Stimulated activated CD4-positive, alpha-beta T cell treated with anti-CD3 and anti-CD28 coated beads, Interleukin-12 subunit alpha, Interleukin-12 subunit beta, amount 100 ng/mL, for 4 hours (primary cell): ENCODE measurements at places on chromosomes 3 and 15.
A peak's percentile ranks its signal among the peaks of the same experiment; 100 is the strongest.

DNA sequence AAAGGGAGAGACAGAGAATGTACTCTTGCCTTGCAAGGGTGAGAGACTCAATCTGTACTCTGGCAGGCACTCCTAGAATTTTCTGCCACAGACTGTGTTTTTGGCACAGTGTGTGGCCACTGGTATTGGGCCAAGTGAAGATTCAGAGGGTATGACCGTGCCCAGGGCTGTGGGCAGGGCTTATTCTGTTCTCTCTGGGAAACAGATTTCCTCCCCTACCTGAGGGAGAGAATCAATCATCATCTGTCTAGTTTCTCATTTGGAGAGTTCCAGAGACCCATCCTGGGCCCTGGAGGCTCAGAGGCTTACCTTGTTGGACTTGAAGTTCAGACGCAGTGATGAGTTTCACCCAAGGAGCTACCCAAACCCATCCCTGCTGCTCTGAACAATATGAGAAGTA, 28.2 kb downstream of the CSTA start:
- no peak for DNase-seq

- no peak for DNase-seq
Measured at GRCh38 chr15:69042531-69042930, 28.0 kb downstream of the NOX5 start.

GRCh38 chr15:69661446-69661845, 208.8 kb downstream of the RPLP1 start:
- no peak for DNase-seq

DNA sequence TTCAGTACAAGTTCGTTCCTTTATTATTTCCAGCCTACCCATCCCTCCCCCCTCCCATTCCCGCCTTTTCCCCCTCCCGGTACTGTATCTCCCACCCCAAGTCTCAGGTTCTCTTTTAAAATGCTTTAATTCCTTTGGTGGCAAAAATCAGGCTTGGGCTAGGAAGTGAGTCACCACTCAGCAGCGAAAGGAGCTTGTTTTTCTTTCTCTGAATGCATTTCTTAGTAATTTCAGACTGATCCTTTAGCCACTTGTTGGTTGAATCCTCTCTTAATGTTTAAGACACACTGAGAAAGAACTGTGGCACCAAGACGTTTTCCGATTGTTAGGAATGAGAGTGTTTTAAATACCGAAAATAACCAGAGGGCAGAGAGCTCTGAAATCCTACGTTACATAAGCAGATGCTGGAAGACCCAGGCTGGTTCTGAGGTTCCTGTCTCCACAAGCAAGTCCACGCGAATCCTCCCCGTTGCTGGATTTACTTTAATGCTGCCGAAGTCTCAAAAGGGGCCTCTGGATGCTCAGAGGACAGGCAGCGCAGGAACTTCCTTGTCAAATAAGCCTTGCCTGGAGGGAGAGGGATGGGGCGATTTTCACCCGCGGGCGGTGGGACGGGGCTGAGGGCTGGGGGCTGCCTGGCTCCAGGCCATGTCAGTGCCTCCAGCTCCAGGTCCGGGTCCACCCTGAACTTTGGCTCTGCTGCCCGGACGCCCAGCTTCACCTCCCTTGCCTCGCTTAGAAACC, 854 bp upstream of the COL8A1 start:
- DNase-seq: no peak

GRCh38 chr3:89586676-89587075, 479.3 kb downstream of the EPHA3 start:
- no peak for DNase-seq

DNA sequence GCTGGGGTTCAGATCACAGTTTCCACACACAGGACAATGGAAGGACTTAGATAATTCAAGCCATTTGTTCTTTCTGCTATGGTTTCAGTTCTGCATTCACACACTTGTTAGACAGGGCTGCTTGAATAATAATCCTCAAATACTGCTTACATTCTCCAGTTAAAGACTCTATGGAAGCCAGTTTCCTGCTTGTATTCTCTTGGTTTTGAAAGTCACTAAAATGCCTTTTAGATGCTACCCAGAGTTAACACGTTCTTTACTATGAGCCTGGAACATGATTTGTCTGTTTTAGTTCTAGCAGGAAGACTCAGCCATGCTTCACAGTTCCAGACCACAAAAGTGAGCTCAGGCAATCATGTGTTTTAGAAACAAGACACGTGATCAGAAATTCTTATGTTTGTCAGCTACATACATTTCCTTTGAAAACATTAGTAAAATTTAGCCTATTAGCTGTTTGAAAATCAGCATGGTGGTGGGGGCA, 152.4 kb downstream of the LEKR1 start:
- DNase-seq: no peak

GRCh38 chr15:70857562-70858285, 3.8 kb upstream of the LARP6 start:
- no peak for DNase-seq

GRCh38 chr3:119831941-119832371, 50.1 kb downstream of the NR1I2 start:
- no peak for DNase-seq

- no peak for DNase-seq
Measured at GRCh38 chr3:188154809-188155574, 1.0 kb downstream of the LPP start.

- DNase-seq: no peak
Measured at GRCh38 chr3:46660003-46660402, 33.5 kb downstream of the ALS2CL start.

DNA sequence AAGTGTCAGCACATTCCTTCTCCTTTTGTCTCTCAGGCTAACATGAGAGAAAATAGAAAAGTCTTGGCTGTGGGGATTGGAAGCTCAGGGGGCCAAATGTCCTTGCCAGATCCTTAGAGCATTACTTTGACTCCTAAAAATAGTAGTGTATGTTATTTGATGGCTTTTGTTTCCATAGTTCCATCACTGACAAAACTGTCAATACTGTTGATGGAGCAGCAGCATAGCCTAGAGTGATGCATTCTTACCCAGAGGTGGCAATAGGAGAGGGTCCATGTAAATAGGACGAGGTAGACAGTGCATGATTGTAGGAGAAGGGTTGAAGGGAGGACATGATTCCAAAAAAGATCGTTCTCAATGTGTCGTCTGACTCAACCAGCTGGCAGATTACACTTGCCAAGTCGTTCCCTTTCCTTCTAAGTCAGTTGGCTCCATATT, 282.7 kb upstream of the TPRG1 start:
- DNase-seq: no peak

DNA sequence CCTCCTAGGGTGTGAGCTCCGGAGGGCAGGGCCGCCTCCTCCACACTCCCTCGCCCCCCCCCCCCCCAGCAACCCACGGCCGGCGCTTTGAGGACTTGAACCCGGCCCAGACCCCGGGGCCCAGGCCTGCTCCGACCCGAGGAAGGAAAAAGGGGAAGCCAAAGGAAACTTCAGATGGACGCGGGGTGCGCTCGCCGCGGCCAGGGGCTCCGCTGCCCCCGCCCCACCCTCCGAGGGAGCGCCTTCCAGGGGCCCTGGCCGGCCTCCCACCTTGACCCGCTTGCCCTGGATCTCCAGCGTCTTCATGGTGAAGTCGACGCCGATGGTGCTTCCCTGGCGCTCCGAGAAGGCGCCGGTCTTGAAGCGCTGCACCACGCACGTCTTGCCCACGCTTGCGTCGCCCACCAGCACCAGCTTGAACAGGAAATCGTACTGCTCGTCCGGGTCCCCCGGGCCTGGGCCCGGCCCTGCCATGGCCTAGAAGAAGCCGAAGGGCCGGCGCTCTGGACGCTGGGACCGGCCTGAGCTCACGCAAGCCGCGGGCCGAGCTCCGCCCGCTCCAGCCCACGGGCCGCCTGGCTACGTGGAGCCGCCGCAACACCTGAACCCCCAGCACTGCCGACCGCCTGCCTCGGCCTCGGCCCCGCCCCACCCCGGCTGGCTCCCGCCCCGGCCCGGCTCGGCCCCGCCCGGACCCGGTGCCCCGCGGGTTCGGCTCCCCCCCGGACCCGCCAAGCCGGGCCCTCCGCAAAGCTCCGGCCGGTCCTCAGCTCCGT, 400 bp downstream of the RAB43 start:
- no peak for DNase-seq

DNA sequence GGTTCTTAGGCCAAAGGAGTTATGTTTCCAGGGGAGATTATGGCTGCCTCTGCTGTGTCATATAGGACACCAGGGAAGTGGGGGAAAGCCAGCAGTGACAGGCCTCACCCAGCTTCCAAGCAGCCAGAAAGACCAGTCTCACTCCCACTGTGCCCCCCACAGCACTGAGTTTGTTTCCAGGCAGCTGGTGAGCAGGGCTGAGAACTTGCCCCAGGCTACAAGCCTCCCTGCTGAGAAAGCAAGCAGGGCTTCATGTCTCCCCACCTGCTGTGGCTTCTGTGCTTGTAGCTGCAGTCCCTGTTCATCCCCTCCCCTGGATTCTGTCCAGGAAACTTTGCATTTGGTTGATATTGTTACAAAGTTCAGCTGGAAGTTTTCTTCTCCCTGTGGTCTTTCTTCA, 376.3 kb downstream of the PDCD6IP start:
- no peak for DNase-seq

DNA sequence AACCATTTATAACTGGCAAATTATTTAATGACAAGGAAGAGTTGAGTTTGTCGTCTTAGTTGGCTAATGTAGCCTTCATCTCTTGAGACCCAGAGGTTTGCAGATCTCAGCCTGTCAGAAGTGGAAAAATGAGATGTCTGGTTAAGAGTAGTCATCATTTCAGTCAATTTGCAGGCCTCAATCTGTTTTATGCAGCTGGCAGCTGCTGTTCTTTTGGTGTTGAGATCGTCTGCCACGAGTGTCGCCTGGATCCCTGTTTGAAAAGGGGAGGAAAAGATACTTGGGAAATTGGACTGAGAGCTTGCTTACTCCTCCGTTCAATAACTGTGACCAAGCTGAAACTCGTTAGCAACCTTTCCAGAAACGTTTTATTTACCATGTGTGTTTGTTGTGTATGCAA, 2.3 kb downstream of the PHLDB2 start:
- no peak for DNase-seq

- DNase-seq: no peak
Measured at GRCh38 chr3:124303305-124303910, 311.5 kb upstream of the ROPN1 start.

DNA sequence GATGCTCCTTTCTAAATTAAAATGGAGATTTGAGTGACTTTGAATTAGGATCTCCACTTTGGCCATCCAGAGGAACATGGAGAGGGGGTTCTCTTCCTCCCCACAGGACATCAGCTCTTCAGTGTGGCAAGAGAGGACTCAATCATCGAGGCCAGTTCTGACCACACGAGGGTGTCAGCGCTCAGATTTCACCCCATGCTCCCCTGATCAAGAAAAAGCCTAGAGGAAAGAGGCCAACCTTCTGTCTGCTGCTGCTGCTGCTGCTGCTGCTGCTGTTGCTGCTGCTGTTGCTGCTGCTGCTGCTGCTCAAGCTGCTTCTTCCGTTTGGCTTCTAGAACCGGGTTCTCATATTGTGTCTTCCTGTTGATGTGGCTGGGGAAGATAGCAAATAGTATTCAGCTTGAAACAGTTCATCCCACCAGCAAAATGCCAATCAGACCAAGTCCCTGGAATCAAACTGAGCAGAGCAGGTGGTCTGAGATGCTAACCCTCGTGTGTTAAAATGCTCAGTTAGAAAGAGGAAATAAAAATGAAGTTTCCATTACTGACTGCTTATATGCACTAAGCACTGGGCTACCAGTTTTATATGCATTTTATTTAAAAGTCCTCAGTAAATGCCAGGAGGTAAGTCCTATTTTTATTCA, 599.0 kb downstream of the MAGI1 start:
- DNase-seq: no peak

- DNase-seq: no peak
Measured at GRCh38 chr3:60140160-60140559, 1090.3 kb upstream of the CFAP20DC start.

DNA sequence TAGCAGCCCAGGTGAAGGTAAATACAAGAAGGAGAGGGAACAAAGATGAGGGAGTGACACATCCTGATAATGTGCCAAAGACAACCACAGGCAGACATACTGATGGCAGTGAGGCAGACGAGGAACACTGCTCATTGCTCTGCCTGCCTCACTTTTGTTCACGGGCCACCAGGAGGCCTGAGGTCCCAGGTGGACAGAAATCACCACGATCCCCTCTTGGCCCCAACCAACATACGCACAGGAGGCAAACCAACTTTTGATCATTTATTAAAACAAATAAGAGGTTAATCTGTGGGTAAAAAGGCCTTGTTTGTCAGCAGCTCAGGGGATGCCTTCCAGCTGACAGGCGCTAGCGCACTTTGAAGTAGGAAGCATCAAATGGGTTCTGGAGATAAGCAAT, 4.2 kb downstream of the ALG1L2 start:
- DNase-seq: no peak

GRCh38 chr3:120773932-120774331, 31.4 kb downstream of the GTF2E1 start:
- DNase-seq: no peak

- DNase-seq: no peak
Measured at GRCh38 chr3:51297333-51297732, 87.8 kb upstream of the MANF start.

DNA sequence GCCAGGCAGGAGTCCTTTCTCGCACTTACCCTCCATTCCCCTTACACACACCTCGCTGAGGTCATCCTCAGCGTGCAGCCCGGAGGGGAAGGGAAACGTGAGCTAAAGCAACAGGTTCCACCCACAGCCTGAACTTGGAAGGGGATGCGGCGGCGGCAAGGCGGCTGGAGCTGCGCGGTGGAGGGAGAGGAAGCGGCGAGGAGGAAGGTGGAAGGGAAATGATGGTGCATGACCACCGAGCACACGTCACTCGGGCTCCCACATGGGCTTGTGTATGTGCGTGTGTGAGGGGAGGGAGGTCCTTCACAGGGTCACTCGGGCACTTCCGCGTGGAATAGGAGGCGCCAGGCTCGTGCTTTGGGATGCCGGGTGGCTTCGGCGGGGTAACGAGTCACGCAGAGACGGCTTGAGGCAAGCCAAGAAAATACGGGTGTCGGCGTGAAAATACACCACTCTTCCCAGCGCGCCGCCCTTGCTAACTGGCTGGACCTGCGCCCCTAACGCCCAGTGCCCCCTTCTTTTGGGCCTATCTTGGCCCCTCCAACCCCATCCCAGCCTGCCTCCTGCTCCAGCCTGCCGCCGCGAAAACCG, 225.5 kb upstream of the IL12A start:
- no peak for DNase-seq

GRCh38 chr3:50352781-50353180, 2.1 kb downstream of the CYB561D2 start:
- no peak for DNase-seq

DNA sequence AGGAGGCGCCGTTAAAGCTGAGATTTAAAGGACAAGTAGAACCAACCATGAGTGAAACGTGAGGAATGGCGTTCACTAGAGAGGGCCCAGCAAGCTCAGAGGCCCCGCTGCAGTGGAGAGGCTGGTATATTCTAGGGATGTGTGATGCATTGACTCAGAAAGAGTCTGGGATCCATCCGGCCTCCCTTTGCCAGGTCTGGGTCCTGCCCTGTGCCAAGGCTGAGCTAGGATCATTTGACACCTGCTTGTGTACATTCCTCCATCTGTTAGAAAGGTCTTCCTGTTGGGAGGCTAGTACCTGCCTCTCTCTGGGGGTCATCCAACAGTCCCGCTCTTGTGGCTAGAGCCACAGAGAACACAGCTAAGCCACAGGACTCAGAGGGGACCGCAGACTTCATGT, 28.4 kb downstream of the CA12 start:
- no peak for DNase-seq

- peak; percentile 47 for DNase-seq
Measured at GRCh38 chr15:92810418-92811138, 89.5 kb upstream of the CHD2 start.
